ENCODE measurements at places on chromosomes 1 and 21.

- no peak for DNase-seq
Observed at GRCh38 chr1:220160027-220160426, 66.1 kb downstream of the IARS2 start.

DNA sequence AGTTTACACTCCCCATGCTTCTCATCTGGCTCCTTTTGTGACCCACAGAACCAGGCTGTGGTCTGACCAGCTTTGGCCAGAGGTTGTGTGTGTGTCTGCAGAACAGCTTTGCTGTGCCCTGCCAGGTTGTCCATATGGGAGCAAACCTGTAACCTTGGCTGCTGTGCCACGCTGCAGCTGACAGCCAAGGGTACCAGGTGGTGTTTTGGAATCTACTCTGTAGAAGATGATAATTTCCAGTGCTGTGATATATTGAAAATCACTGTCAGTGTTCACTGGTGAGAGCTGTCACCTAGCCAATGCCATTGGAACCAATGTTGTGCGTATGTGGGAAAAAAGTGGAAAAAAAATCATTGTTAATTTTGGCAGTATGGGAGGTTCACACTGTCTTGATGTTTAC lies 18.2 kb downstream of the CENPF start:
- DNase-seq = no peak

DNA sequence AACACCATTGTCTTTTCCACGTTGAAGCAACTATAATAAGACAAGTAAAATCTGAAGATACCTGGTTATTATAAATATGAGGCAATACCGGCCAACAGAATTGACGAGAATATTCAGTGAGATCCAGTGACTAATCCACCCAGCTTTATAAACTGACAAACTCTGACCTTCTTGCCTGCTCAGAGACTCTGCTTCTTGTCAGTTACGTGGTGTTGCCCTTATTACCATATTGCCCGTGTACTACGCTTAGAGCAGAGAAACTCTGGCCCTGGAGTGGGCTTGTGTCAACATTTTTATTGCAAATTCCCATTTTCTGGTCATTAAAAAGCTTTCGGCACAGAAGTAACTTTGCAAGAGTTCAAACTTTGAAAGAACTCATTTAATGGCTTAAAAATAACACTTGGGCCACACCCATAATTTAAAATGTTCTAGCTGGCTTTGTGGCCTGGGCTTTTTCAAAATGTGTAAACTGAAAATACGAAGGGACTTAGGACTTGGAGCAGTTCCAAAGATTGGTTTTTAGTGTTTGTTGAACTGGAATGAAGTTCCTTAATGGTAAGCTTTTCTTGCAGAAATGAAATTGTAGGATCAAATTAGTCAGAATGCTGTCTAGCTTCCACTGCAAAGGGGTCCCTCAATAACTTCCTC lies 266.2 kb downstream of the LMO4 start:
- DNase-seq = no peak

DNA sequence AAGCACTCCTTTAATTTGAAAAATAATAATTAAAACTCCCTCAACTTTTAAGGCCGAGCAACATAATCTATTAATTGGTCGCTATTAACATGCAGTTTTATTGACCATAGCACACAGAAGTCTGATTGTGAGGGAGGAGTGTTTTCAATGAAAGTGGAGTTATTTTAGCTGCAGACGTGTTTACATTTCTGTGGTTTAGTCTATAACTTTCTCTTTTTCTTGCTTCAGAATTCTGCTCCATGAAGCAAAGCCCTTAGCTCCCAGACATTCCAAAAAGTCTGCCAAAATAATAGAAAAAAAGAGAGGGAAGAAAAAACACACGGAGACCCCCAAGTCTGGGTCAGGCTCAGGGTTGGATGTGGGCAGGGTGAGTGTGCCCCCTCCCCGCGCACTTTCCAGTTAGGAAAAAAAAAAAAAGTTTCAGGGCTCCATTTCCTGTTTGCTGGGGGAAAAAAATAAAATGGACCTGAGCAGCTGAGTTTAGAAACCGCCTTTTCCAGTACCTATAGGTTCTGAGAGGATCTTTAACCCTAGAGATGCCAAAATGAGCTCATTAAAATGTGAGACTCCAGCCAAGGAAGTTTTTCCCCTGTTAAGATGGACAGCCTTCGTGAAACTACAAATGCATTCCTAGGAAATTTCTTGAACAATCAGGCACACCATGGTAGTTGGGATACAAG lies 143.7 kb upstream of the ETS2 start:
- no peak for DNase-seq

DNA sequence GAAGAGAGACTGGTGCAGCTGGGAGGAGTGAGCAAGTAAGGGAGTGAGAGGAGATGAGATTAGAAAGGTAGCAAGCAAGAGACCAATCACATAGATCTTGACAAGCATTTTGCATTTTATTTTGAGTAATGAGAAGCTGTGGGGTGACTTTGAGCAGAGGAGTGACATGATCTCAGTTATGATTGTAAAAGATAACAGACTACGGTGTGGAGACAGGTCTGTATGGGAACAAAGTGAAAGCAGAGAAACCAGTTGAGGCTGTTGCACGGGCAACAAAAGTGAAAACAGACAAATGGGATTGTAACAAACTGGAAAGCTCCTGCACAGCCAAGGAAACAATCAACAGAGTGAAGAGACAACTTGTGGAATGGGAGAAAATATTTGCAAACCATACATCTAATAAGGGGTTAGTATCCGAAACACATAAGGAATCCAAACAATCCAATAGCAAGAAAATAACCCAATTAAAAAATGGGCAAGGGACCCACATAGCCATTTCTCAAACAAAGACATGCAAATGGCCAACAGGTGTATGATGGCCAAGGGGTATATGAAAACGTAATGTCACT lies 68.4 kb downstream of the SNRPE start:
- DNase-seq = no peak

DNA sequence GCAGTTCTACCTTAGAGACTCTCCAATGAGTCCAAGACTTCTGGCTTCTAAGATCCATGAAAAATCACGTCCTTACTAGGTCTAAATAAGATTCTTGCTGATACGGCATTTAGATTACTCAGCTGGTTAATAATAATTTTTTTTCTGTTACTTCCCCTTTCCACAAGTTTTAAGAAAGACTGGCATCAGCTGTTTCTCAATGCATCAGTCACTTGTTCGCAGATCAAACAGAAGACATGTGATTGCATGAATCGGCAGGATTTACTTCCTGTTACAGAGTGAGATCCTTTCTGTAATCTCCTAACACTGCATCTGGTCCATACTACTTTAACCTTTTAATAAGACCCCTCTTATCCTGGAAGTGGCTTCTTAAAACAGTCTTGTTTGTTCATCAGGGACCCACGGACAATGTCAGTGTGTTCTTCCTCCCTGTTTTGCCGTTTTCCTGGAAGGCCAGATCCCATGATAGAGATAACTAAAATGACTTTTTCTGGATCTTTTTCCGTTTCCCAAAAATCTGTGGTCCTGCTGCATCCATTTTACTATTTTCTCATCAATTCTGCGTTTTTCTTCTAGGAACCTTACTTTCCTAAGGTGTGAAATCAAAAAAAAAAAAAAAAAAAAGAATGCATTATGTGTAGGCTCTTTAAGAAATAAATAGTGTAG lies 6.1 kb downstream of the NPL start:
- DNase-seq = no peak

GRCh38 chr1:239061770-239062169 lies 324.6 kb upstream of the CHRM3 start:
- DNase-seq = no peak

DNA sequence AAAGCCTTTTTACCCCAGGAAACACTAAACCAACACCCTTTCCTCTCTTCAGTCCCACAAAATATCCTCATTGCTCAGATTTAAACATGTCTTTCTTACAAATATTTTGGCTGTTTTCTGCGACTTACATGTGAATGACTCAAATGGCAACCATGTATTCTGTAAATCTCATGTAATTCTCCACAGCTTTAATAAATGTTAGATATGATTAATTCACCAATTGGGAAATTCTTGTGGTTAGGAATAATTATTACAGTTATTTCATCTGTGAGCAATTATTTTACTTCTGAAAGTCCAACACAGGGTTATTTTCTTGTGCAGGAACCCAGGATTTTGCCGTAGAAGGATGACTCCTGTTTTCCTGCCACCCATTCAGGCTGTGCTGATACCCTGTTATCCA lies 431.5 kb downstream of the LMO4 start:
- DNase-seq = no peak

DNA sequence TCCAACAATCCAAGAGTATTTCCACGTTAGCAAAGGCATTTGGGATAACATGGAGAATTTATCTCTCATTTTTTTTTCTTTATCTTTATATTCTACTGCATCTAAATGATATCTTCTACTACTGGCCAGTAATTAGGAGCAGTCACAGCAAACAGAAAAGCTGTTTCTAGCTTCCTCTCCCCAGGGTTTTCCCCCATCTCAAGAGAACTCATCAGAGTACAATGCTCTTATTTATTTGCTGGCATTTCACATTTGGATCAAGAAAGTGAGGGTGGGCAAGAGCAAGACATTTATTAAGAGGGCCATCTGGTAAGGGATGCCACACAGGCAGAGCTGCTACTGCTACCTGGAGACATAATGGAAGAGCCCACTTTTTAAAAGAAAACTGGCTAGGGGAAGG lies 368.2 kb downstream of the USH2A start:
- DNase-seq = no peak

DNA sequence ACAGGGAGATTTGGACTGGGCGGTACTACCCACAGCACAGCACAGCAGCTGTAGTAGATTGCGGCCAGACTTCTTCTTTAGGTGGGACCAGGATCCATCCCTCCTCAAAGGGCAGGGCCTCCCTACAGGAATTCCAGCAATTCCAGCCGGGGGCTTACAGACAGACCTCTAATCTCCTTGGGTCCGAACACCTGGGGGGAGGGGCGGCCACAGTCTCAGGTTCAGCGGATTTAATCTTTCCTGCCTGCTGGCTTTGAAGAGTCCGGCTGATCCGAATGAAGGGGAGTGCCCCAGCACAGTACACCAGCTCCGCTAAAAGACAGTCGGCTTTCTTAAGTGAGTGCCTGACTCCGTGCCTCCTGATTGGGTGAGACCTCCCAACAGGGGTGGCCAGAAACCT lies 1708.5 kb downstream of the BRINP3 start:
- no peak for DNase-seq

DNA sequence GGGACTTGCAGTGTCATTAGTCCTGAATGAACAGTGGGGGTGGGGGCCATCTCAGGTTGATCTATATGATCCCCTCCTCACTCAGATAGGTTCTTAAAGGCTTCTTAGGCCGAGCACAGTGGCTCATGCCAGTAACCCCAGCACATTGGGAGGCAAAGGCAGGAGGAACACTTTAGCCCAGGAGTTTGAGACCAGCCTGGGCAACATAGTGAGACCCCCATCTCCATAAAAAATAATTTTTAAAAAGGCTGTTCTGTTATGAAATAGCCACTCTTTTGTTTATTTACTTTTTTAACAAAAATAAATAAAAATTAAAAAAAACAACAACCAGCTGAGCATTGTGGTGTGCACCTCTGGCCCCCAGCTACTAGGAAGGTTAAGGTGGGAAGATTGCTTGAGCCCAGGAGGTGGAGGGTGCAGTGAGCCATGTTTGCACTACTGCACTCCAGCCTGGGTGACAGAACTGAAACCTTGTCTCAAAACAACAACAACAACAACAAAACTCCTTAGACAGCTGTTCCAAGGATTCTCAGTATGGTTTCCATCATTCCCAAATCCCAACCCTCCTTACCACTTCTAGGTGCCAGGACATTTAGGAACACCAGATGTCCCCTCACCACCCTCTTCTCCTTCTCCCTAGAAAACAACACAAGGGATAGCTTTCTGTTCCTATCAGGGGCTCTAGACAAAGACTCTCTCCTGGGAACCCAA lies 2.0 kb upstream of the TRAPPC3 start:
- DNase-seq = no peak

GRCh38 chr1:32622806-32623681 lies 27.3 kb downstream of the ZBTB8OS start:
- no peak for DNase-seq

- no peak for DNase-seq
Observed at GRCh38 chr1:2127187-2128145, 67.1 kb downstream of the FAAP20 start.

DNA sequence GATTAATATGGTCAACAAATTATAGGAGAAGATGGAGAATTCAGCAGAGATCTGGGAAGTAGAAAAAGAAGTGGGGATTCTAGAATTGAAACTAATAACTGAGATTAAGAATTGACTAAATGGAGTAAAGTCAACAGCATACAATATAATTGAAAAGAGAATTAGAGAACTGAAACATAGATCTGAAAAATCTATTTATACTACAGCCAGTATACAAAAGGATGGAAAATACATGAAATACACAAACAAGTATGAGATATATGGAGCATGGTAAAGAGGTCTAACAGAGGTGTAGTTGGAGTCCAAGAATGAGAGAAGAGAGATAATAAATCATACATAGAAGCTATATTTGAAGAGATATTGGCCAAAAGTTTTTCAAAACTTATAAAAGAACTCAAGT lies 235.2 kb downstream of the FGGY start:
- DNase-seq = no peak
